ENCODE measurements at places on chromosomes 12 and 14.

DNA sequence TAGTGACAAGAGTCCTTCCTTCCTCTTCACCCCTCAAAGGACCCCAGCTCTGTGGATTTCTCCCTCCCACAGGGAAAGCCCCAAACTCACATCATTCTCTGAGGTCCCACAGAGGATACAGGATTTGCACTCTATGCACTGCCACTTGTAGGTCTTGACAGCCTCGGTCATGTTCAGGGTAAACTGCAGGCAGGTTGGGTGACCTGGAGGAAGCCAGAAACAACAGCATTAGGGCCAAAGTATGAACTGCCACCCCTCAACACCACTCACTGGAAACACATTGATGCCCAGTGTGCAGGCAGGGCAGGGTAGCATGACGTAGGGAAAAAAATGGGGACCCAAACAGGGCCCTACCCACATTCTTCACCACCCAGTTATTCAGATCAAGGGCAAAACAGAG lies 264.4 kb downstream of the DPF3 start:
- DNase-seq = no peak

- DNase-seq = no peak
Measured at GRCh38 chr12:13103391-13104033, at the start of gene GSG1. Gene GSG1 (minus strand): TSS chr12:13103667. CDS start chr12:13103512, 155 bp downstream.

GRCh38 chr12:131153956-131154355 lies 200.2 kb downstream of the ADGRD1 start:
- DNase-seq = no peak

- peak; percentile 24 for DNase-seq
Measured at GRCh38 chr14:34713681-34714319, 593 bp downstream of the CFL2 start.

DNA sequence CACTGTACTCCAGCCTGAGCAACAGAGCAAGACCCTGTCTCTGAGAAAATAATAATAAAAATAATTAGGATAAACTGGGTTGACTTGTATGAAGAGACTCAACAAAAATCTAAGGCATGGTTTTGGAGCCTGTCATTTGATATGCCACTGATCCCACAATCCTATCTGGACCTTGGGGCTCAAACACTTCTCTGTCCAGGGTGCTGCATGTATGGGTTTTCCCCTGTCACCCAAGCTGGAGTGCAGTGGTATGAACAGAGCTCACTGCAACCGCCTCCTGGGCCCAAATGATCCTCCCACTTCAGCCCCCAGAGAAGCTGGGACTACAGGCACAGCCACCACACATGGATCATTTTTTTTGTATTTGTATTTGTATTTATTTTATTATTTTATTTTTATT lies 5.3 kb upstream of the VSIG10 start:
- no peak for DNase-seq

- no peak for DNase-seq
Measured at GRCh38 chr12:92304371-92305055, 158.9 kb upstream of the BTG1 start.

GRCh38 chr14:52846591-52846990 lies 55.2 kb upstream of the GNPNAT1 start:
- no peak for DNase-seq

DNA sequence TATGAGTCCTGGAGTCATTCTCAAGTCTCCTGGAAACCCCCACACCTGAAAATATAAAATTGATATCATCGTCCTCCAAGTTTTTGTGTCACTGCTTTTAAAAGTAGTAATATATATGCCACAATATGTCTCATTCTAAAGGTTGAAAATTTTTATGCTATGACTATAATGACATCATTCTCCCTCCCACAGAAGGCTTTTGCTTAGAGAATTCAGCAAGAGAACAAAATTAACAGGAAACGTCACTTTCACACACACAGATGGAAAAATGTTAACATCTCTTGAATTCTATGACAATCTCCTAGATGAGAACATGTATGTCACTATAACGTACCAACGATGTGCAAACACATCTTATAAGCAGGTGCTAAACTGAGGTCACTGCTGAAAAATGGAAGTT lies 498.3 kb downstream of the FOXG1 start:
- no peak for DNase-seq

DNA sequence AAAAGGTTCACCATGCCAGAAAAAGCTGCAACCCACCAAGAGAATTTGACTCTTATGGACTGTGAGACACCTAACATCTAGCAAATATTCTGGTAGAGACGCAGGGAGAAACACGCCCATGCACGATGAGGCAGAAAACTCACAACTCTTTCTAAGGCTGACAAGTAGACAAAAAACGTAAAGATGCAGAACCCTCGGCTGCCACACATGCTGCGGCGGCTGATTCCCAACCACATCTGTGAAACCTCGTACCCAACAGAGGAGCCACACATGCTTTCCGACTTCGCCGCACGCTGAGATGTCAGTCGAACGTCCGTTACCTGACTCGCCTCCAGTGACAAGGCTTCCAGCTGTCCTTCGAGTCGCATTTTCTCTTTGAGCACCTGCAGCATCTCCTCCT lies 21.8 kb downstream of the GOLGA3 start:
- peak; percentile 26 for DNase-seq

DNA sequence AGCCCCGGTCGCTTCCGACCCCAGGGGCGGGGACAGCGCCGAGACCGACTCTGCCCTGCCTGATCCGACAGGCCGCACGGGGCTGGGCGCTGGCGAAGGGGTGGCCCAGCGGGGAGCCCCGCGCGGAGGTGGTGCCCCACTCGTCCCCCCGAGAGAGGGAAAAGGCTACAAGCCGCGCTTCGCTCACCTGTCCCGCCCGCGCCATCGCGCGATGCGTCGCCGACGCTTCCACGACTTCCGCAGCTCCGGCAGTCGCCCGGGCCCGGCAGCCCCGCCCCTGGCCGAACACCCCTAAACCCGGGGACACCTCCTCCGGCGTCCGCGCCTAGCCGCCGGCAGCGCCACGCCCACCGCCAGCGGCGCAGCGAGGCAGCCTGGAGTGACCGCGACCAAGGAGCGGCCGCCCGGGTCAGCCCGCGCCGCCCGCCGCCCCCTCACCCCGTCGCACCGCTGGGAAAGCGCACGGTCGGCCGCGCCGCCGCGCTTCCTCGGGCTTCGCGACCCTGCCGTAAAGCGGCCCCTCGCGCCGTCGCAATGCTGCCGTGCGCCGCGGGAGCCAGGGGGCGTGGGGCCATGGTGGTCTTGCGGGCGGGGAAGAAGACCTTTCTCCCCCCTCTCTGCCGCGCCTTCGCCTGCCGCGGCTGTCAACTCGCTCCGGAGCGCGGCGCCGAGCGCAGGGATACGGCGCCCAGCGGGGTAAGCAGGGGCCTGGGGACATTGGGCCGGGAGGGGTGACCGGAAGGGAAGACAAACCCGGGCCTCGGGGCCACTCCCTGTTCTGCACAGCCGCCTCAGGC lies at the start of the genes BAG5 and COA8:
BAG5 (minus strand) TSS at position 229 of the 797 bp plus-strand sequence. CDS start 1,493 bp downstream, outside the sequence.
COA8 (plus strand) TSS at position 532 of the 797 bp plus-strand sequence; CDS start at position 574, 42 bp downstream.
- DNase-seq = peak; percentile 91

DNA sequence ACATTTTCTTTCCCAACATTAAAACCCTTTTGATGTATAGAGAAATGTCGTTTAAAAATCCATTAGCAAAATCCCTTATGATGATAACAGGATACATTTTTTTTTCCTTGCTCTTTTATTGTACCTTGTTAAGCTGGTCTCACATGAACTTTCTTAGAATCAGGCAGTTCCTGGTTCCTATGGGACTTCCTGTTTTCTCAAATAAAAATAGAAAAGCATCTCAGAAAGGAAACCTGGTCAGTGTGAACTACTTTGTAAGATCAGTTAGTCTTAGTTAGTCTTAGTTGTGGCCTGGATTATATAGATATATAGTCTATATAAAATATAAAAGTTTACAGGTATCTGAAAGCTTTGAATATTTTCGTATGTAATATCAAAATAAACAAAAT lies 40.3 kb downstream of the LEMD3 start:
- no peak for DNase-seq

DNA sequence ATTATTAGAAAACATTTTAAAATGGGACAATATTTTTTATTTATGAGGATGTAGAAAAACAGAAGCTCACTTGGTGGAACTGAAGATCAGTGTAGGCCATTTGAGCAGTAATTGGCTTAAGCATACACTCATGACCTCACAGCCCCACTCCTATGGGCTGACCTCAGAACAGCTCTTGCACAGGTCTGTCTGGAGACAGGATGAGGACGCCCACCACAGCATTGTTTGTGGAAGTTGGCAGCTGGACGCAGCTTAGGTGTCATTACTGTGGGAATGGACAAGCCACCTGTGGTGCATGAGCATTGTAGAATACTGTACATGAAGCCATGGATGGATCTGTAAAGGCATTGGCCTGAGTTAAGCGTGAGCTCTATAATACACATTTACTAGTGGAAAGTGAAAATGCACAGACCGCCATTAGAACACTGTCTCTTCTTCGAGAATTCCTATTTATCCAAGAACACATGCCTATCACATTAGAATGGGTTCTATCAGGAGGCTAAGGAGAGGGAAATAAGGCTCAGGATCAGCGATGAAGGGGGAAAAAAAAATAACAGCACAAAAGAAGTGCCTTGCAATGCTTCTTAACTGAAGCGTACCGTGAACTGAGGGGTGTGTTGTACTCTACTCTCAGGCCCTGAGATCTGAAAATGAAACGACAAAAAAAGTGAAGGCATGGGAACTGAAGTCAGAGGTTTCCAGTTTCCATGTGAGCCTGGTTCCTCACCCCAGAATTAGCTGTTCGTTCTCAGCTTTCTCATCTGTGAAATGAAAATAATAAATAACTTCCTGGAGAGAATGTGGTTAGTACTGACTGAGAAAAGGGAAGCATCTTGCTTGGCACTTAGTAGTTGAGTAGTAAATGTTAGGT lies 33.6 kb downstream of the KCNA1 start:
- no peak for DNase-seq

DNA sequence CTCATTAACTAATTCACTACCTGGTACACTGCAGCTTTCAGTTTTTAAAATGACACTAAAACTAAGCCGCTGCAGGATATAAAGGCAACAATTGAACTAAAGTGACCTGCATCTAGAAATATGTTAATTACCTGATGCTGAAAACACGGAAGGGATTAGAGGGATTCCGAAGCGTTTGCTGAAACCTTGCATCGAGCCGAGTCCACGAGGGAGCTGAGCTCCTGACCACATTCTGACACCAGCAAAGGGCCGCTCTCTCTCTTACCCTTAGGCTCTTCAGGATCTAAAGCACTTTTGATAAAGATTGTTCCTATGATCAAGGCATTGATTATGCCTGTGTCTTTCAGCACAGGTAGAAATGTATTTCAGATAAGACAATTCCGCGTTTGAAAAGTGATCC lies 59.5 kb upstream of the CDKN3 start:
- no peak for DNase-seq

- peak; percentile 55 for DNase-seq
Measured at GRCh38 chr14:77043177-77043983, 14.9 kb upstream of the IRF2BPL start.

DNA sequence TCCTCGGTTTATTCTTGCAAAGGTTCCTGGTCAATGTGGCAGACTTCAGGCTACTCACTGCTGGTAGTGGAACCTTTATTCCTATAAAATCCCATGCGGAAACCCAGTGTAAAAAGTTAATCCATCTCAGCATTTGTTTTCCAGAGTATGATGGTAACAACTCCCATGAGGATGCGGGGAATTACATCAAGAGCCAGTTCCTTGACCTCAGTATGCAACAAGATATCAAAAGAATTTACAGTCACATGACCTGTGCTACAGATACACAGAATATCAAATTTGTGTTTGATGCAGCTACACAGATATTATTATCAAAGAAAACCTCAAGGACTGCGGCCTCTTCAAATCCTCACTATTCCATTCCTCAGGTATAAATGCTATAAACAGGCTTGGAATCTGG lies 19.3 kb downstream of the CPM start:
- no peak for DNase-seq

GRCh38 chr12:685388-685787 lies 22.1 kb upstream of the NINJ2 start:
- peak; percentile 93 for DNase-seq

- DNase-seq = no peak
Measured at GRCh38 chr12:123748661-123749060, 13.4 kb upstream of the DNAH10 start.

- no peak for DNase-seq
Measured at GRCh38 chr14:75001261-75001660, 1.5 kb upstream of the EIF2B2 start.

DNA sequence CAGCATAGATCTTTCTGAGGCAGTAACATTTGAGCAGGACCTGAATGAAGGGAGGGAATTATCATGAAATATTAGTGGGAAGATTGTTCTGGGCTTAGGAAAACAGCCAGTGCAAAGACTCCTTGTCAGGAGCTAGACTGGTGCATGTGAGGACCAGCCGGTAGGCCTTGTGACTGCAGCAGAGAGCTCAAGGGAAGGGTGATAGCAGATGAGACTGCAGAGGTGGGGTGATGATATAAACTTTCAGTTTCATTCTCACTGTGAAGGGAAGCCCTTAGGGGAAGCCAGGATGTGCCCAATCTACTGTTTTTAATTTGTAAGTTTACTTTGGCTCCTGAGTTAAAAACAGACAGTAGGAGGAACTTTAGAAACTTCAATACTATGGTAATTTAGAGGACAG lies 12.4 kb downstream of the IL22 start:
- DNase-seq = peak; percentile 75

DNA sequence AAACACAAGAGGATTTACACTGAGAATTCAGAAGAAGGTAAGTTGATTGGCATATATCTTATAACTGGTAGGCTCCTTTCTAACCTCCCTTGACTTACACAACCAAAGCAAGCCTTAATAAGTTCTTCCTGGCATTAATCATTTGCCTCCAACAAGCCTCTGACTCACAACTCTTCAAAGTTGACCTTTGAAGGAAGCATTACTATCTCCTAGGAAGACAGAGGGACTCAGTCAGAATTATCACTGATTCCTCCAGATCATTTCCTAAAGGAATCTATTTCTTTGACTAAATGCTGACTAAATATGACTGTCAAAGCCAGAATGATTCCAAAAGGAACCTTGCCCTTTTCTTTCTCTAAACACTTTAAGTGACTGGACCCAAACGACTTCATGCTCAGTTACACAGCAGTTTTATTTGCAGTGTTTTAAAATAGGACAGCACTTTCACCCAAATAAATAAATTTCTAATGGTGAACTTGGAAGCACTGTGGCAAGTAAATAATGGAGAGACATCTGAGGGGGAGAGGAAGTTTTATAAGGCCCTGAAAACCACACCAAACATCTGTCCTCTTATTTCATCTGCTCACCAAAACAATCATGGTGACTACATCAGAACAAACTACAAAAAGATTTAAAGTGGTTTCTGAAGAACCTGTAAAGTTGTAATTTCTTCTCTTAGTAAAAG lies 128.2 kb downstream of the KLHL28 start:
- DNase-seq = no peak

GRCh38 chr12:69070319-69071090 lies 137.5 kb upstream of the CPM start:
- peak; percentile 70 for DNase-seq

- no peak for DNase-seq
Measured at GRCh38 chr14:71698673-71699072, 233.6 kb upstream of the RGS6 start.

DNA sequence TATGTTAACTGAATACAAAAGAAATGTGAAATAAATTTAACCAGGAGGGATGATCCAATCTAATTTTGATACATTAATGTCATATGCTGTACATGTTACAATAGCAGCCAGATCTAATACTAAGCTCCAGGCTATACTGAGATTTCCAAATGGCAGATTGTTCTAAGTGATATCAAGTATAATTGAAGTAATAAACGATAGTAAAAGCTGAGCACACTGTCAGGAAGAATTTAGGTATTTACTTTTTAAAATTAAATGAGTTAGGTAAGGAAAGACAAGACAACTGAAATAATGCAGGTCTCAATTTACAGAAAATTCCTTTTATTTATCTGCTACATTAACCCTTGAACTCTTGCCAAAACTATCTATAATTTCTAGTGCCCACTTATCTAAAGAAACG lies 39.9 kb downstream of the INSM2 start:
- DNase-seq = no peak

- no peak for DNase-seq
Measured at GRCh38 chr12:70635755-70636154, 1.5 kb downstream of the PTPRB start.

- peak; percentile 81 for DNase-seq
Measured at GRCh38 chr14:75050852-75051555, at the start of gene MLH3. Gene MLH3 (minus strand): TSS chr14:75051467. CDS start chr14:75049655, 1,812 bp downstream.

Measured in activated naive CD4-positive, alpha-beta T cell treated with anti-CD3 and anti-CD28 coated beads, Interleukin-2, amount 10 ng/mL, durations not matched to agents 7 days and 5 days (primary cell).